ENCODE measurements at places on chromosomes 1 and 21.

DNA sequence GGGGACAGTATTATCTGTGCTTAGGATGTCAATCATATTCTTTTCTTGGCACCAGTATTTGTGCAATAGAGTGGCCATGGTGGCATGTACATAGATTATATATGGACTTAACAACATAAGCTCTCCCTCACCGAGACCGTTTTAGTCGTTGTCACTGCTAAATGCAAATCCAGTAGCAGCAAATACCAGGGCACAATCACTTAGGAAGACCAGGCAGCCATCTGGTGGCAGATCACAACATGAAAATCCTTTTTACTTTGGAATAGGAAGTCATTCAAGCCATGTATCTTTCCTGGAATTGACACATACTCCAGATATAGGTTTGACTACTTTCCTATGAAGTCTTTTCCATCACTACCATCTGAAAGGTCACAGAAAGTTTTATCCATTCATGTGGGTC lies 53.2 kb upstream of the C1orf87 start:
- no peak for DNase-seq

DNA sequence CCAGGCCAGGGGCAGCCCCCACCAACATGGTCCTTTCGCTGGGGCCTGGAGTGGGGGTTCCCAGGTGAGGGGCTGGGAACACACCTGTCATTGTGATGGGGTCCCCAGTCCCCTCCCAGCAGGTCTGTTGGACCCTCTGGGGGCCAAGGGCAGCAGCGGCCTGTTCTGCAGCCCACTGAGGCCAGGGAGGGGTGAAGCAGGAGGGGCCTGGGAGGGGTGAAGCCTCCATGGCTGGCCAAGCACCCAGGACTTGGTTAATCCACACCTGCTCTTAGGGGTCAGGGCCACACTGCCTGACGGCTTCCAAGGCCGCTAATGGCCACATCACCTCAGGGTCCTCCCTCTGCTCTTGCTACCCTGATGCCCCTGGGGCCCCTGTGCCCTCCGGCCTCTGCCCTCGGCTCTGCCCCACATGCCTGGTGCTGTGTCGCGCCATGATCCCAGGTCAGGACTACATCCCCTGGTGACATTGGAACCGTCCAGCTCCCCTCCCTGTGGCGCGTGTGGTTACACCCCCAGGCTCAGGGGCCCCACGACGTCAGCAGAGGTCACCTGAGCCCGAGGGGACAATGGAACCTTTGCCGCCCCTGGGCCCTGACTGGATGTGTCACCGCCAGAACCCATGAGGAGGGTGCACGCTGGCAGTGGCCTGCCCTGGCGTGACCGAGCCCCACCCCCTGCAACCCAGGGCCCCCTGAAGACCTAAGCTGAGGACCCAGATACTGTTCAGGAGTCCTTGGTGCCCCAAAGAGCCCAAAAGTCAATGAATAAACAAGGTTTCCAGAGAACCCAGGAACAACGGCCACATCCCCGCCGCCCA lies 7.0 kb downstream of the TNFRSF18 start:
- DNase-seq, result no peak

- DNase-seq, result no peak
Observed at GRCh38 chr1:228007049-228007800, 427 bp downstream of the WNT3A start.

DNA sequence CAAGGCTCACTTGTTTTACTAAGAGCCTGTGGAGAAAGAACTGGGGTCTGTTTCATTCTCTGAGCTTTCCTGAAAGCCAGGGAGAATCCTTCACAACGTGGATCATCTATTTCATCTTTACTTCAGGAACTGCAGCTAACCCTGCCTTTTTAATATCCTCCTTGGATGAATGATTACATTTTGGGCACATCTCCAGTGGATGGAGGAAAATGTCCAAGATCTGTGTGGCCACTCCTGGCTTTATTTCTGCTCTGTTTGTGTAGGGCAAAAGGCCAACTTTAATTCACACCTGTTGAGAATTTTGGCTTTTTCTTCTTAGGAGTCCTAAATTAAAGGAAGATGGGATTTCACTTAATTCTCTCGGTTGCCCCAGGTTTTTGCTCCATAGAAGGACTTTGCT lies 69.5 kb upstream of the CACNA1E start:
- DNase-seq, result no peak

- DNase-seq, result no peak
Observed at GRCh38 chr1:75673885-75674284, 50.6 kb upstream of the ACADM start.

GRCh38 chr1:37100310-37100709 lies 66.0 kb upstream of the GRIK3 start:
- DNase-seq, result no peak

DNA sequence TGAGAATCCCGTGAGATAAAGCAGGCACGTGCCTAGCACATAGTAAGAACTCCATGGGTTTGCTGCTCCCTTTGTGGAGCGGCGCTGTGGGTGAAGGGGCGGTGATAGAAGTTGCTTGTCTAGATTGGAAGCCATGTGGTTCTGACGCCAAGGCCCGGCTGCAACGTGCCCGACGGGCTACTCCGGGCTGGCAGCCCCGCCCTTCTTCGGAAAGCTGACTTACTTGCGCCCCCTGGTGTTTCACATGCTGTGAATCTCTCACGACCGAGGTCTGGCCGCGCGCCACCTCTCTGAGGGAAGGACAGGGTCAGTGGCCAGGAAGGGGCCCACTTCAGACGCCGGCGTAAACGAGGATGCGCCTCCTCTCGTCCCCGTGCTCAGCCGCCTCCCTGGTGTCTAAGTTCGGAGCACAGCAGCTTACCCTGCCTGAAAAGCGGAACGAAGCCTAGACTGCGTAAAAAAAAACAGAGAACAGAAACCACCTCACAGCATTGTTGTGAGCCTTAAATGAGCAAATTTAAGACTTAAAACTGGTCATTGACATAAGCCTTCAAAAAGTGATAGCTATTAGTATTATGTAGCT lies 42.6 kb upstream of the WNT2B start:
- peak; percentile 76 for DNase-seq

DNA sequence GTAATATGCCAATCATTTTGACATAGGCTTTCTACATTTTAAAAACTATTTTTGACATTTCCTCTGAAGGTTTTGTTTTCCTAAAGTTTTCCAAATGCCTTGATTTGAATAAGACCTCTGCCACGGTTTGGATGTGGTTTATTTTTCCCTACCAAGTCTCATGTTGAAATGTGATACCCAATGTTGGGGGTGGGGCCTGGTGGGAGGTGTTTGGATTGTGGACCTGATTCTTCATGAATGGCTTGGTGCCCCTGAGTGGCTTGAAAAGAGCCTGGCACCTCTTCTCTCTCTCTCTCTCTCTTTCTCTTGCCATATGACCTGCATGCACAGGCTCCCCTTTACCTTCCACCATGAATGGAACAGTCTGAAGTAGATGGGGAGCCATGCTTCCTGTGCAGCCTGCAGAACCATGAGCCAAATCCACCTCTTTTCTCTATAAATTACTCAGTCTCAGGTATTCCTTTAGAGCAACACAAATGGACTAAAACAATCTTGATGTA lies 14.8 kb downstream of the MMEL1 start:
- DNase-seq, result no peak

GRCh38 chr1:57492586-57493226 lies 68.8 kb upstream of the DAB1 start:
- no peak for DNase-seq

- no peak for DNase-seq
Observed at GRCh38 chr1:119731741-119732430, 20.2 kb downstream of the PHGDH start.

DNA sequence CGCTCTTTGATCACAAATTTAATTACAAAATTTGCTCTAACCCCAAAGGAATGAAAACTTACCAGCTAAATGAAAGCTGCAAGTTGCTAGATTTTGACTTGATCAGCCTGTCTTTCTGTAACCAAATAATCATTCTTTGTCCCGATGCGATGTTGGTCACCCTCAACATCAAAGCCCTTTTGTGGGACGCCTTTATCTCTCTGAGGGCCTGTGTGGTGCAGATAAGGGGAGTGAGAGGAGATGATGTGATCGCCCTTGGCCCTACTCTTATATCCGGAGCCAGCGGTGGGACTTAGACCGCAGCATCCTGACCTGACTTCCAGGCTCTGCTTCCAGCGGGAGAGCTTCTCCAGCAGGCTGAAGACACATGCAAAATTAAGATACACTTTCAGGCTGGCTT lies 19.3 kb upstream of the UMODL1 start:
- no peak for DNase-seq

DNA sequence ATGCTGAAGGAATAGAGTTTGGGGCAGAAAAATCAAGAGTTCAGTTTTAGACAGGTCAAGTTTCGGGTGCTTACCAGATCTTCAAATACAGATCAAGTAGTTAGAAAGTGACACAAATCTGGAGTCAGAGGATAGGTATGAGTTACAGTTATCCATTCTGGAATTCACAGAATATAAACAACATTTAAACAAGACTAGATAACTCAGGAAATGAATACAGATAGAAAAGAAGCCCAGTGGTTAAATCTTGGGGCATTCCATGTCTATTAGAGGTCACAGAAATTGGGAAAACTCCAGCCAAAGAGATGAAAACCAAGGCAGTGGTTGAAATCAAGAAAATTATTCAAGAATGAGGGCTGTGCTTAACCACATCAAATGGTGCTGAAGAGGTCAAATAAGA lies 187.0 kb upstream of the HP1BP3 start:
- DNase-seq, result no peak

GRCh38 chr1:101108111-101108500 lies 82.5 kb upstream of the DPH5 start:
- no peak for DNase-seq

- DNase-seq, result no peak
Observed at GRCh38 chr21:39961251-39961650, 94.0 kb downstream of the PCP4 start.

DNA sequence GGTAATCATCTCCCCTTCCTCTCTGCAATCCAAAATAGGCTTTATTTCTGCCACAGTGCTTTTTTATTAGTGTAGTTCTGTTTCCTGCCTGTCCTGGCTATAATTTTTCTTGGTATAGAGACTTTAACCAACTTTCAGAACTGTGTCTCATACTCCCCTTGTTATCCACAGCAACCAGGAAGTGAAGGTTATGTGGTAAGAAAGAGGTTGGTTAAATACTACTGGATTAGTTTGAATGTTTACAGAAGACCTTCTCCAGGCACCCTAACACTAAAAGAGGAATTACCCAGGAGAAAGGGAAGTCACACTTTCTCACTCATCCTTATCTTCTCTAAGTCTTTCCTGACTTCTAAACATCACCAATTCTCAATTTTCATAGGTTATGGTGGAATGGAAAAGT lies 17.8 kb upstream of the TNFSF4 start:
- DNase-seq, result no peak

- no peak for DNase-seq
Observed at GRCh38 chr21:27220416-27220815, 253.5 kb upstream of the ADAMTS5 start.

- DNase-seq, result no peak
Observed at GRCh38 chr21:45838634-45839033, 142.9 kb upstream of the COL6A1 start.

DNA sequence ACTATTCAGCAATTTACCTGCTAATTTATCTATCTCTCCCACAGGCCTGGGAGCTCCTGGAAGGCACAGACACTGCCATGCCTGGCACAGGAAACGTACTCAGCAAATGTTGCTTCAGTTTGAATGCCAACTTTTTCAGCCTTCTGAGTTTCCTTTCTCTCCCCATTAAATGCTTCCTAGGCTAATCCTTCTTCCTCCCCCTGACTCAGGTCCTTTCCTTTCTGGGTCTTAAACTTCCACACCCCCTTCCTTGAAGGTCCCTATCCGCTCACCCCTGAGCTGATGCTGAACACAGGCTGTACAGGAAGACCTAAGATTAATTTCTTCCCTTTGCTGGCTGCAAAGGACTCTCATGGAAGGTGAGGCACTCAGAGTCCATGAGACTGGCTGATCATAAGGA lies 40.3 kb upstream of the ECE1 start:
- no peak for DNase-seq

DNA sequence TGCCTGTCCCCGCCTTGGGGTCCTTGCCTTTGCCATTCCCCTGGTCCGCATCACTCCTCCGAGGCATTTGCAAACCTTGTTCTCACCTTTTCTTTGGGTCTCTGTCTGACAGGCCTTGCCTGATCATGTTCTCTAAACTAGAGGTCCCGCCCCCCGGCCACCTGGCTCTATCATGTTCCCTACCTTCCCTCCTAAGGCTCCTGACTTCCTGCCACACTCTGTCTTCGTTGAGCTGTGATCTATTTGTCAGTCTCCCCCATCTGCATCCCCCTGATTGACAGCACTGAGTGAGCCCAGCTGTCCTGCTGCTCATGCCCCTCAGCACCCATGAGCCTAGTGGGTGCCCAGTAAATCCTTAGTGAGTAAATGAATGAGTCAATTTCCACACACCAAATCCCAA lies 22.8 kb downstream of the ERG start:
- no peak for DNase-seq

DNA sequence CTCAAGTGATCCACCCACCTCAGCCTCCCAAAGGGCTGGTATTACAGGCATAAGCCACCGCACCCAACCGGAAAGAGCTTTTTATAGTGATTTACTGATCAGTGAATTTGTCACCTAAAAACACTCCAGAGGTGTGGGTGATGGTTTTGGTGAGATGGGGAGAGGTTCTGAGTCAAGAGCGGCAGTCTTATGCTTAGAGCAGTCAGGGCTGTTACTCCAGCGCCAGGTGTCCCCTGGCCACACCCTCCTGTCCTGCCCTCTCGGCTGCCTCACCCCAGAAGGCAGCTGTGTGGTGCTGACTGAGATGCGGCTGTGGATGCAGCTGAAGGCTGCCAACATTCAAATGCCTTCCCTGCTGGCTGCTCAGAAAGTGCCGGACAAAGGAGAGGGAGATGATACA lies 94.5 kb upstream of the LPGAT1 start:
- DNase-seq, result no peak

GRCh38 chr1:28129150-28129549 lies 40.7 kb upstream of the EYA3 start:
- DNase-seq, result no peak

DNA sequence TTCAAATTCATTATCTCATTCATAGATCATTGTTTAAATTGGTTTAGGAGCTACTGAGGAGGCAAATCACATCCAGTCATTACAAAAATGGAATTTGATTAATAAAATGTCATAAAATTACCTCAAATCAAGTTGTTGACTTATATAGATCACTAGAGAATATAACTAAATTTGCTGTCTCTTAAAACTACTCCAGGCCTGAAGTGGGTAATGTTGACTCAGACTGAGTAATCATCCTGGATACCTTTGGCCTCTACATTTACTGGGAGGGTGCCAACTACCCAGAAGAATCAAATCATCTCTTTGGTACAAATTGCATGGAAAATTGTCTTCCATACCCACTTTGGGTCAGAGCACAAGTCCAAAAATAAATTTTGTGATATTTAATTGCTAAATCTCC lies 191.2 kb upstream of the GREM2 start:
- DNase-seq, result no peak
